ENCODE measurements at places on chromosomes 13 and 19.

DNA sequence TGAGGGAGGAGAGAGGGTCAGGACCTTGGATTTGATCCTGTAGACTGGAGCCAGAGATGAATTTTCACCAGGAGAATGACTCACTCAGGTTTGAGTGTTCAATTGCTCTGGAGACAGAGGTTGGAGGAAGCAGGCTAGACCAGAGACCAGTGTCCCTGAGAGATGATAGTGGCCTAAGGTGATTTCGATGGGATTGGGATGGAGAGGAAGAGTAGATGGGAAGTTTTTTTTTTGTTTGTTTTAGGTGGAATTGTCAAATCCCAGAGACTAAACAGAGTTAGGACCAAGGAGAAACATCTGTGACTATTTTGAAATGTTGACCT is 2.3 kb downstream of the CEBPG start:
- no peak for DNase-seq

DNA sequence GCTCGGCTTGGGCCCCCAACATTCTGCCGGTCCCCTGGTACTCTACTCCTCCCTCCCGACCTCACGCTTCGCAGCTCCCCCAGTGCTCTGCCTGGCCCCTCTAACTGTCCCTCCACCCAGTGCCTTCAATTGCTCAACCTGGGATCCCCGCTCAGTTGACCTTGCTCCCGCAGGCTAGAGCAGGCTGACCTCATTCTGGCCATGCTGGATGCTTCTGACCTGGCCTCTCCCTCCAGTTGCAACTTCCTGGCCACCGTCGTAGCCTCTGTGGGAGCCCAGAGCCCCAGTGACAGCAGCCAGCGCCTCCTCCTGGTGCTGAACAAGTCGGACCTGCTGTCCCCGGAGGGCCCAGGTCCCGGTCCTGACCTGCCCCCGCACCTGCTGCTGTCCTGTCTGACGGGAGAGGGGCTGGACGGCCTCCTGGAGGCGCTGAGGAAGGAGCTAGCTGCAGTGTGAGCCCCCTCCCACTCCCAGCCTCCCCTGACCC is 3.6 kb downstream of the GTPBP3 start:
- no peak for DNase-seq

GRCh38 chr13:68214691-68215415 is 984.7 kb upstream of the PCDH9 start:
- DNase-seq = no peak

- DNase-seq = no peak
Measured at GRCh38 chr13:29459813-29460355, 135.6 kb downstream of the SLC7A1 start.

- DNase-seq = no peak
Measured at GRCh38 chr19:15330801-15331418, 1.4 kb downstream of the BRD4 start.

Data from activated T-helper 1 cell treated with Interleukin-2 at 50 U/mL for 16 hours (primary cell).